Substantia nigra (tissue), 51 donors: ENCODE measurements at places on chromosomes 3 and 15.

GRCh38 chr15:22979238-22980188 lies 655 bp downstream of the CYFIP1 start:
- no peak for DNase-seq

DNA sequence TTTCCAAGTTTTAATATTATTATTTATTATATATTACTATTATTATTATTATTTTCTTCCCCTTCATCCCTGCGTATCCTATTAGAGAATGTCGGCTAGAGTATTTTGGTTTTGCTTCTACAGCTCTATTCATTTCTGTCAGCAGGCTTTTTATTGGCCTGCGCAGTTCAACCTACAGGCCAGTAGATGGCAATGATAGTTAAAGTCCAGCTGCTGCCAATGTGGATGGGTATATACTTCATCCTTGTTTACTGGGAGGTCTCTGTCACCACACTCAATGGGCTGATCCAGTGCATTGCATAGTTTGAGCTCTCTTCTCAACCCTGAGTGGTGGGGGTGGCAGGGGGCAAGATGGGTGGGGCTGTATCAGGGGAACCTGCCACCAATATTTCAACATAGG lies 799.8 kb downstream of the NSUN3 start:
- no peak for DNase-seq

DNA sequence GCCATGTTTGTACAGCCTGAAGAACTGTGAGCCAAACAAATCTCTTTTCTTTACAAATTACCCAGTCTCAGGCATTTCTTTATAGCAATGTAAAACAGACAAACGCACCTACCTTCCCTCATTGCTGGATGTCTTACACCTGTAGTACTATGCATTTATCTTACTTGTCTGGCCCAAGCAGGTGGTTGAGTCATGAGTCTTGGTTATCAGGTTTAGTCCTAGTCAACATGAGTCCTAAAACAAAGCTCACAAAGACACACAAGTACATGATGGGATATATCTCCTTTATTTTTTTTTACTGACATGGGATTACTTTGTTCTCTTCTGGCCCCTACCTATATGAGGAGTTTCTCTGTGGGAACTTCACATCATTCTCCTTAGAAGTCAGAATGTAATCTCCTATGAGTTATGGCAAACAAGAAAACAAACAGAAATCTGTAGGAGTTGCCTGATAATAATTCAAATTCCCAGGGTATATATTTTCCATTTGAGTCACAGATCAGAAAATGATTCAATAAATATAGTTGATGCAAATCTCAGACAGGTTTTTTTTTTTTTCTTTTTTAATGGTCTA lies 33.6 kb upstream of the PLSCR2 start:
- DNase-seq: no peak

DNA sequence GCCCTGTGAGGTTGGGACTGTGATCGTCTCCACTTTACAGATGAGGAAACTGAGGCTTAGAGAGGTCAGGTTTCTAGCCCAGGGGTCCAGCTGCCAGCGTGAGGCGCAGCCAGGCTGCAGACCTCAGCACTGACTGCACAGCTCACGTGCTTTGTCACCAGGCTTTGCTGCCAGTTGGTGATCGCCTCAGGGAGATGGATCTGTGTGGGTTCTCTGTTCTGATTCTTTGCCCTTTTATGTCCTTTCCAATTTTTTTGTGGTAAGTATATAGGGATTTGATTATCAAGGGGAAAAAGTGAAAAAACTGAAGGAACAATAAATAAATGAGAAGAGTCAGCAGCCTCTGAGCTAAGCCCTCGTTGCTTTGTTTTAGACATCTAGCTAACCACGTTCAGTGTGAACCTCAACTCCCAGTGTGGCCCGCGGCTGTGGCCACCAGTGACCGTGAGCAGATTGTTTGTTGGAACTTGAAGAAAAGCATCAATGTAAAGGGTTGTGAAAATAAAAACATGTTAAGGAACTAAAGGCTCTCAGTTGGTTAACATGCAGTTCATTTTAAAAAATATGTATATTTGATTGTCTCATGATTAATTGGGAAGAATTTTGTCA lies 117.6 kb downstream of the PDE8A start:
- DNase-seq: peak; percentile 41

GRCh38 chr15:80418892-80419537 lies 14.8 kb downstream of the ARNT2 start:
- DNase-seq: no peak
